ENCODE measurements at places on chromosomes 7 and 10.

GRCh38 chr7:27110186-27111031 is 7.9 kb upstream of the HOXA2 start:
- DNase-seq, result no peak

DNA sequence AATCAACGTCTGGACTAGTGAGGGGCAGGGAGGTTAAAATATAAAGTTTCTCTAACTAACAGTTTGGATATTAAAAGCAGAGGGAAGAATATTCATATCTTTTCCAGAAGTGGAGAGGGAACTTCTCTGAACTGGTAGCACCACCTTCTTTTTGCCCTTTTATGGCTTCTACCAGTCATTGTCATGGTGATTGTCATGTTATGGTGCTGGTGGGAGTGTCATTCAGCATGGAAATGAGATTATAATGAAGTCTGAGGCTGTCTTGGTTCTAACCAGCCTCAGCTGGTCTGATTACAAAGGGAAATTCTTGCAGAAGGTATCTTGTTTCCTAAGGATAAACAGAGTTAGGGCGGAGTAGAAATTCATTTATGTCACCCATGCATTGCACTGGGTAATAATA is 523.8 kb downstream of the ZWINT start:
- DNase-seq, result no peak

- no peak for DNase-seq
Observed at GRCh38 chr10:119298810-119299209, 91.4 kb downstream of the GRK5 start.

GRCh38 chr7:37342176-37342687 is 106.4 kb downstream of the ELMO1 start:
- no peak for DNase-seq

DNA sequence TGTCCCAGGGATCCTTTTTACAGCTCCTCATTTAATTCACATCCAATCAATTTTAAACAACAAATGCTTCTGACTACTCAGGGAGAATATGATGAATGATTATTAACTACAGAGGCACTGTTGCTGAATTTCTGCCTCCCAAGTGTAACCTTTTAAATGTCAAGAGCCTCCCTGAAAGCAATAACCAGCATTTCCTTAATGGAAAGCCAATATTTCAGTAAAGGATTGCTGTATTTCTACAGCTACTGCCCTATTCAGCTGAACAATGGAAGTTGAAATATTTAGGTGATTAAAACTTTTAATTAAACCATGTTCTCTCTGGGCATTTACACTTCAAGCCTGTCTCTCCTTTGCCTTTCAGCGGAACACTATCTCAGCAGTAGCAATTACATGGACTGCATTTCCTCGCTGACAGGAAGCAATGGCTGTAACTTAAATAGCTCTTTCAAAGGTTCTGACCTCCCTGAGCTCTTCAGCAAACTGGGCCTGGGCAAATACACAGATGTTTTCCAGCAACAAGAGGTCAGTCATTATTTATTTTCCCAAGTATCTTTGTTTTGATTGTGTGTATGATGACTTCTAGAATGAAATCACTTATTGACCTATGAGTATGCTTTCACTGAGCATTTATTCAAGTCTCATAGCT is 304.7 kb downstream of the BICC1 start:
- no peak for DNase-seq

DNA sequence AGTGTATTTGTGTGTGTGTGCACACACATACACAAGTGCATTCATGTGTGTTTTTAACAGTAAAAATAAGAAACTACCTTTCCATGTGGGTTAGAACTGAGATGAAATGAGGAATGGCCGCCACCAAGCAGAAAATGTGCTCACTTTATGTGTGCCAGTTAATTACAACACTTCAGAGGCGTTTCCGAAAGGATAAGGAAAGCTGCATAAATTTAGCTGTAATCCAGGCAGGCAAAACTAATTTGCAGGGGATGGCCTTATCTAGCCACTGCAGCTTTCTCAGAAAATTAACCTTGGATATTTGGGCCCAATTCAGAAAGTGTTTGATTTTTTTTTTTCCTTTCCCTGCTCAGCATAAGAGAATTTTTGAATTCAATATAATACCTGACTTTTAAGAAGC is 328.8 kb upstream of the PHF14 start:
- DNase-seq, result no peak

GRCh38 chr10:16258291-16259040 is 178.3 kb upstream of the PTER start:
- no peak for DNase-seq

Data from stimulated activated CD4-positive, alpha-beta T cell treated with anti-CD3 and anti-CD28 coated beads, Interleukin-15, amount 100 ng/mL, for 24 hours (primary cell).